Kidney tubule cell (primary cell): ENCODE measurements at places on chromosomes 12 and 14.

DNA sequence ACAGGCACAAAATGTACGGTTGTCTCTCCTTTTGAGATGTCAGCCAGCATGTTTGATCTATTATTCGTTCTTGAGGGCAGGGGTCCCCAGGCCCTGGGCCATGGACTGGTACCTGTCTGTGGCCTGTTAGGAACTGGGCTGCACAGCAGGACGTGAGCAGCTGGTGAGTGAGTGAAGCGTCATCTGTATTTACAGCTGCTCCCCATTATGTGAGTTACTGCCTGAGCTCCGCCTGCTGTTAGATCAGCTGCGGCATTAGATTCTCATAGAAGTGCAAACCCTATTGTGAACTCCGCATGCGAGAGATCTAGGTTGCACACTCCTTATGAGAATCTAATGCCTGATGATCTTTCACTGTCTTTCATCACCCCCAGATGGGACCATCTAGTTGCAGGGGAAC lies 41.4 kb upstream of the SCN8A start:
- DNase-seq: no peak

GRCh38 chr12:76997011-76997780 lies 68.2 kb downstream of the E2F7 start:
- no peak for DNase-seq

DNA sequence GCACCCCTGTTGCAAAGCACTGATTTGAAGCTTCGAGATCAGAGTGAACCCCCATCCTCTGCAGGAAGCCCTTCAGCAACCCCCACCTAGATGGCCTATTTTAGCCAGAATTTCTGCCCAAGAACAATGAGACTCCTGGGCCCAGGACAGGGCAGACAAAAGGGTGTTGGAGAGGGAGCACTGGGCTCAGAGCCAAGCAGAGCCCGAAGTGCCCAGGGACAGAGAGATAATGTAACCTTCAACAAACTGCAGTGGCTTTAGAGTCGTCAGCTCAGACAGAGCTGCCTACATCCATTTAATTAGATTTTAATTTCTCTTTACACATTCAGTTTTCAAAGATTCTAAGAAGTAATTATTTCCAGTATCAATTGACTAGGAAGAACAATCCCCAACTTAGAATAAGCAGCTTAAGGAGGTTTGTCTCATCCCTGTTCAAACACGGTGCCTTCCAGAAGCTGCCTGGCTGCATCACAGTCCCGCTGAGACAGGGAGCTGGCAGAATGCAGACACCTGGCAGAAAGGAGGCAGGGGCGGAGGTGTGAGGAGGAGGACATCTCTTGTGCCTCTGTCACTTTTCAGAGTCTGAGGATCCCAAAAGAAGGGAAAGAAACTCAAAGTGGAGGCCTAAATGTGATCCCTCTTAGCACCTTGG lies 504.9 kb upstream of the CCDC196 start:
- no peak for DNase-seq

DNA sequence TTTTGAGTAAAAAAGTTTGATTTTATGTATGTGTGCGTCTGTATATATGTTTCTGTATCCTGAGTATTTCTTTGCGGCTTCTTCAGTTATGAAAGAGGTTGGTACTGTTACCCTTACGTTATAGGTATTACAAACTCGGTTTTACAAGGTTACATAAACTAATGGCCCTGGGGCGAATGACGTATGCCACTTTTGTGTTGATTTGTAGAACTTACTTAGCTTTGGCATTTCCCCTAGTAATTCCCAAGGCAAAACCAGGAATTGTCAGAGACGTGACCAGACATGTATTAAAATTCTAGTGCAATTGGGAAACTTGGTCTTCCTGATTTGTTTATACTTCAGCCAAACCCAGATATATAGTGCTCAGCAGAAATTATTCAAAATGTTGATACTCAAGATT lies 93.3 kb downstream of the DUSP16 start:
- DNase-seq: no peak

GRCh38 chr12:7304456-7304855 lies 584 bp downstream of the ACSM4 start:
- no peak for DNase-seq

DNA sequence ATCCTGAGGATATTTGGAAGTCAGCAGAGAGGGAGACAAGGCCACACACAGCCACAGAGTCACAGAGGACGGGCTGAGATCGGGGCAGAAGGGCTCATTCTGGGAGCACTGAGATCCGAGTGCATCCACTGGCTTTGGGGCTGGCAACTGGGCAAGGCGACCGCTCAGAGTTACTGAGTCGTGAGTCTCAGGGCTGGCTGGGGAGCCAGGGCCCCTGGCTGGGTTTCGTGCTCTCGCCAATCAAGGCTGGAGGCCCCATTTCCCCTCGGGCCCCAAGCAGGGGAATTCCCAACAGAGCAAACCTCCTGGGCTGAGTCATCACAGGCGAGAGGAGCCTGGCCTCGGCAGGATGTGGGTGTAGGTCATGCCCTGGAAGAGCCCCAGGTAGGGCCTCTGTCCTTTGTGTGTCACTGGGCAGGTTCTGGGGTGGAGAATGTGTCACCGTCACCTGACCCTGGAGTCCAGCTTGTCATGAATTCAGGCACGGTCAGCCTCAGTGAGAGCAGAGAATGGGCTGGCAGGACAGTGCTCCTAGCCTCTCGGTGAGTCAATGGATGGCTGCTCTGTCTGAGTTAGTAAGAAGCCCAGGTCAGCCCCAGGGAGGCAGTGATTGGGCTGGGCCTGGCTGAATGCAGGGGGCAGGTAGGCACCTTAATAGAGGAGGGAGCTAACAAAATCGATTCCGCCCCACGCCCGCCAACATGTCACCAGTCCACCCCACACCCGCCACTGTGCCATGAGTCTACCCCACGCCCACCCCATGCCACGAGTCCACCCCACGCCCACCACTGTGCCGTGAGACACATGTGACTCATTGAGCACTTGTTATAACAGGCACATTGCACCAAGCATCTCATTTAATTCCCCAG lies 16.9 kb downstream of the ASB2 start:
- peak; percentile 100 for DNase-seq

DNA sequence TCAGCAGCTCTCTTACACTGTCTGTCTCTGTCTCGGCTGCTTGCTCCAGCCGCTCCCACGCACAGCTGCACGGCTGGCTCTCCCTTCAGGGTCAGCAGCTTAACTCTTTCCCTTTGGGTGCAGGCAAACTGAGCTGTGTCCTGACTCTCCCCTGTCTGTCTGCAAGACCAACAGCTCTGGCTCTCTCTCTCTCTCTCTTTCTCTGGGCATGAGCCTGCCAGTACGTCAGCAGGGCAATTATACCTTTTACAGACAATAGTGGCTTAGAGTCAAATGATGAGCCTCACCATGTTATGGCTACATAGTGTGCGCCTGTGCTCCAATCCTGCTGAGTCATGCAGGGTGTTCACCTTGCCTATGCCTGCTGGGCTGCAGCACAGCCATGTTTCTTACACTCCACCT lies 120.5 kb upstream of the DDHD1 start:
- no peak for DNase-seq

DNA sequence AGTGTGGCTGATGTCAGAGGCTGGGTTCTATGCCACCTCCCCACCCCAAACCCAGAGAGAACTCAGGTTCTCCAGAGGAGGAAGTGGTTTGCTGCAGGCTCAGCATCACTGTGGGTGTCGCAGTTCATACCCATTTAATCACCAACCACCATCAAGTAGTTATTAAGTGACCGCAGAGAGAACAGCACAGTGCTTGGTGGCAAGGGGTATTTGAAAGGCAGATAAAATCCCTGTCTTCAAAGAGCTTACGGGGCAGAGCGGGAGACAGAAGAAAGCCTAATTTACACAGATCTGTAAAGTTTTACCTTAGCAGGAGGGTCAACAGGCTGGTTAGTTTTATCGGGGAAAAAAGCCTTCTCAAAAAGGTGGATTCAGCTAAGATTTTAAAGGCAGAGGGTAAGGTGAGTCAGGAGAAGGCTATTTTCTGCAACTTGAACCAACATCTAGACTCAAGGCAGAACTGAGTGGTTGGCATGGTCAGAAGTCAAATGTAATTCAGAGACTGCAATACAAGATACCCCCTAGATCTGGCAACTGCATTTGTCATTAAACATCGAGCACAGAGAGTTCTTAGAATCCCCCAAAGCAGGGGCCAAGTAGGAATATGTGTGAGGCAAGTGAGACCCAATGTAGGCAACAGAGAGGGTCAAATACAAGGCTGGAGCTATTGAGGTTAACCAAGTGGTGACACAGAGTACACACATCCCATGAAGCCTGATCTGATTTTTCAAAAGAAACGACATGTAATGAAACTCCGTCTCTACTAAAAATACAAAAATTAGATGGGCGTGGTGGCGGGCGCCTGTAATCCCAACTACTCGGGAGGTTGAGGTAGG lies 13.2 kb downstream of the PXN start:
- DNase-seq: peak; percentile 68

GRCh38 chr12:28498850-28499249 lies 308.6 kb downstream of the CCDC91 start:
- DNase-seq: no peak

DNA sequence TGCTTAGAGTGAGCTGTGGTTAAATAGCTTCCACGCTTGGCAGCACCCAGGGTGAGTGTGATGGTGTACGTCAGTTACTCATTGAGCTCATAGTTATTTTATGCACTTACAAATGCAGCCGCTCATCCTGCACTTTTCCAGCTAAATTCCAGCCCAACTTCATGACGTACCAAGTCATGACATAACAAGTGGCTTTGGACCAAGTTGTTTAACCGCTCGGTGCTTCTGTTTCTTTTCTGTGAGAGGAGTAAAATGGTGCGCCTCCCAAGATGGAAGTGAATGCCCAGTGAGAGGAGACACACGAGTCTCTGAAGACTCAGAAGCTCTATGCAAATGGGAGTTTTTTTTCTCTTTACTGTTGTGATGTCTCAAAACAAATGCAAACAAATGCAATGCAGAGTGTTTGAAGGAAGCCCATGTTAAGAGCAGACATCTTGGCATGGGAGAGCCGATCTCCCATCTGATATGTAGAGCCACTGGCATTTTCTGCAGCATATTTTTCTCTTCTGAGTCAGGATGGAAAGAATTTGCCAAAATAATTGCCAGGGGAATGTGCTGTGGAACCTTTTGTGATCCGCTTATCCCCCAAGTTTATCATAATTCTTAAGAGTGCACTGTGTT lies 72.2 kb downstream of the FBXW8 start:
- DNase-seq: peak; percentile 81

GRCh38 chr14:68564191-68564825 lies 228.6 kb downstream of the ZFP36L1 start:
- DNase-seq: no peak

DNA sequence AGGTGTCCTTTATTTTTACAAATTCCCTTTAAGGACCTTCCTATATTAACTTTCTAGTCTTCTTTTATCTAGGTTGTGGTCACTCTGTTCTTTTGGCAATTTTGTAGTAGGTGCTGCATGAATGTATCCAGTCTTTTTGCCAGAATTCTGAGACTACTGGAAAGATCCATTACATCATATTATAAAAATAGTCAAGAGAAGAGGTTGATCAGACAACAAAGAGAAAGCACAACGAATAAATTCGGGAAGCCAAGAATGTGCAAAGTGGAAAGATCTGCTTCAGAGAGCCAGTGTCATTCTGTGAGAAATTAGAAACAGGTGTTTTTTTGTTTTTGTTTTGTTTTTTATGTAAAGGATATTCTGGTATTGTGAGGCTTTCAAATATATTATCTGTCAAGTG lies 15.8 kb upstream of the SLC16A7 start:
- DNase-seq: no peak

GRCh38 chr12:132517740-132518100 lies 27.8 kb downstream of the FBRSL1 start:
- DNase-seq: no peak

GRCh38 chr12:19675361-19675760 lies 236.1 kb downstream of the AEBP2 start:
- DNase-seq: no peak

GRCh38 chr14:105439710-105440553 lies 20.3 kb downstream of the MTA1 start:
- DNase-seq: no peak

DNA sequence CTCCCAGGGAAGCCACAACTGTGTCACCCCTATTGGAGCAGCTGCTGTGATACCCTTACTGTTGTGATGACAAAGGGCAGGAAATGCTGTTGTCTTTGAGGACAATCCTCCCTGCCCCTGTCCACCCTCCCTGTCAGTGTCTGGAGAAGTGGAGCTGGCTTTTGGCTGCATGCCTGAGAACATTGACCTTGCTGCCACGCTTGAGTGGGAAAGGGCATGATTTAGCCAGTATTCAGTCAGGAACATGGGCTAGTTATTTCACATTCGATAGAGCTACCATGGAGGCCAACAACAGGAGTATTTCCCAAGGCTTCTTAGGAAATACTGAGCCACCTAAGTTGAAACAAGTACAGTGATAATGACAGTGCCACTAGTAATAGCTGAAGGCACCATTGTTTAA lies 59.4 kb downstream of the MYRFL start:
- peak; percentile 77 for DNase-seq

- DNase-seq: peak; percentile 76
These were observed 380.8 kb upstream of the RGS6 start for GRCh38 chr14:71551291-71551950.
